Small intestine (tissue), 16 donors: ENCODE measurements at places on chromosomes 3 and 15. TPM values are rescaled to one million over a fixed set of nuclear protein-coding genes. Genes with fewer than 3 reads are reported as not detected.

DNA sequence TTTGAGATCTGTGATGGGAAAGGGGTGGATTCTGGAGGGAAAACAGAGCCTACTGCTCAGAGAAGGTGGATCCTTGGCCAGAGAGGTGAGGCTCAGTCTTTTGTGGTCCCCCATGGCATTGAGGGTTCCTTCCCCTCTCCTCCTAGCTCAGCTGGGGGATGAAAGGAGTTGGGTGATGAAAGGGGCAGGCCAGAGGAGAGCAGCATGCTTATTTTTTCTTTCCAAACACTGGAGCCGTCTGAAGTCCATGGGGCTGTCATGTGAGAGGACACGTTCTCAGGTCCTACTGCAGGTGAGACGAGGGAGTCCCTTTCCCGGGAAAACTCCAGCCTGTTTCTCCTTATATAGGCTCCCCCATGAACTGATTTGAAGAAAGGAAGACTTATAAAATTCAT, 71.4 kb downstream of the SCN5A start:
- no peaks in the 10 kb centered on the region for H3K4me1 ChIP-seq
- H3K27ac ChIP-seq, result no peak overlapping the region
- H3K36me3 ChIP-seq, result no peaks in the 10 kb centered on the region
- H3K27me3 ChIP-seq, result peaks cover 2% of the 10 kb centered on the region
- no peak overlapping the region for H3K4me3 ChIP-seq

Gene PIF1
- 0.81 TPM for polyA plus RNA-seq

GRCh38 chr15:51736069-51736468, 1.4 kb downstream of the LYSMD2 start:
- H3K4me1 ChIP-seq, result peaks cover 20% of the 10 kb centered on the region
- H3K4me3 ChIP-seq, result peak overlapping the region; percentile 96
- DNase-seq, result no peak
- H3K36me3 ChIP-seq, result no peaks in the 10 kb centered on the region

DNA sequence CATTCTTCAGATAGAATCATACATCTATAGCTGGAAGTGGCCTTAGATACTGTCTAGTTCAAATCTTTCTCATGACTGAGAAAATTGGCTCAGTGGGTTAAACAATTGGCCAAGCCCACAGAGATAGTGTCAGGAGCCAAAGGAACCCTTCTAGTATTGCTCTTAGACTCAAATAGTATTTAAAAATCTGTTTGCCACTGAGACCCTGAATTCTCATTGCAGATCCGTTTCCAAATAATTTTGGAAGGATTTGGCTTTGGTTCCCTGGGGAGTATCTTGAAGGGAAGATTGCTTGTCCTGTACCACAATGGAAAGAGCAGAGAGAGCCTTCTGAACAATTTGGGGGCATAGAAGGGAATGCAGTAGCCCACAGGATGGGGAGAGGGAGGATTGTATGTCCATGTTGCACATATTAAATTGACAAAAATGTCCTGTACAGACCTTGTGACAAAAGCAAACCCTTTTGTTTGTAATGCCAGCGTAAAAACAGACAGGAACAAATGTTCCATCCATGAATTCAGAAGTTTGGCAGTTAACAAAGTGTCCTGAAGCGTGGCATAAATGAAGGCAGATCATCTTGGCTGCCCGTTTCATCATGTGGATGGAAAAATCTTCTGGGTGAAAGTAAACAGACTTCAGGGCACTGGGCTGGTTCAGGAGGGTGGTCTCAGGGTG, 156.4 kb upstream of the RASGRP1 start:
- no peak overlapping the region for H3K27ac ChIP-seq
- H3K27me3 ChIP-seq, result no peaks in the 10 kb centered on the region
- no peak for DNase-seq

Gene GOLGA8Q
- polyA plus RNA-seq, result 0.21 TPM

Gene ISLR2
- polyA plus RNA-seq, result not detected

GRCh38 chr3:8224941-8225340, 276.7 kb upstream of the LMCD1 start:
- no peak overlapping the region for H3K27ac ChIP-seq
- no peaks in the 10 kb centered on the region for H3K4me1 ChIP-seq
- no peak overlapping the region for H3K4me3 ChIP-seq
- no peak for DNase-seq
